ENCODE measurements at places on chromosomes 3 and 15.

- ATAC-seq: no peak
These were observed 56.6 kb upstream of the PLXND1 start for GRCh38 chr3:129663045-129663446.

GRCh38 chr3:115667738-115668065, 44.4 kb downstream of the GAP43 start:
- peak; percentile 7 for ATAC-seq

- ATAC-seq: no peak
These were observed 62.5 kb upstream of the EPHB3 start for GRCh38 chr3:184498986-184499606.

- peak; percentile 19 for ATAC-seq
These were observed 103.3 kb downstream of the IL1RAP start for GRCh38 chr3:190617185-190617584.

- no peak for ATAC-seq
These were observed 216.1 kb upstream of the CDIN1 start for GRCh38 chr15:36363335-36363734.

- ATAC-seq: peak; percentile 78
These were observed 1.7 kb upstream of the CCR8 start for GRCh38 chr3:39327746-39328349.

Measured in activated CD4-positive, CD25-positive, alpha-beta regulatory T cell treated with anti-CD3 and anti-CD28 coated beads, Interleukin-2, amount 50 U/mL, for 24 hours (primary cell).